H54 (cell line): ENCODE measurements at places on chromosomes 5 and 9.

DNA sequence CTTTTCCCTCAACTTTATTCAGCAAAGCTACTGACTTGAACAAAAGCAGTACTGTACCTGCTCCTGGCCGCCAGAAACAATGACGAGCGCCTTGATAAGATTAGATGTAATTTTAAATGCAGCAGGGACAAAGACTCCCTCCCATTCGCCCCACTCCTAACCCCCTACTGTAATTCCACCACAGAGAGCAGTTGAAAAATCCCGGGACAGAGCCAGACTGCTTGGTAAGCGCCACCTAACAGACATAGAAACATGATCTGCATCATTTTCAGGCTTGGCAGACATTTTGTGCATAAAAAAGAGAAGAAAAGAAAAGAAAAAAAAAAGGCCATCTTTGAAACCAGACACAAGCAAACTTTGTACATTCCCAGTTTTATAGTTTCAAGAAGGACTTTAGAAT, 81.9 kb downstream of the ISL1 start:
- DNase-seq, result no peak

GRCh38 chr5:147949711-147950573, 43.6 kb upstream of the C5orf46 start:
- DNase-seq, result peak; percentile 11

DNA sequence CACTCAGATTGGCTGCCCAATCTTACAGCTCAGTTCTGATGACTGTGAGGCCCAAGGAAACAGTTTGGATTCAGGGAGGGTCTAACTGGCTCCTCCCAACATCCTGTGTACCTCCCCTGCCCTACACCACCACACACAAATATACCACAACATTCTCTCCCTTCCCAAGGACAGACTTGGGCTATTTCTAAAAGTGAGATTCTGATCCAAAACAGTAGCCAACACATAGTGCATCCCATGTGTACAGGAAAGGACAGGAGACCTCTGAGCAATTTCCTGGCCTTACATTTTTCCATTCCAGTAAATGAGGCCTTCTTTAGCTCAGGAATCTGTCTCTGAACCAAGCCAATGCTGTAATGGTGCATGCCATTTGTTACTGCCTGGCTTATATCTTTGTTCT, 20.8 kb downstream of the ZNF366 start:
- DNase-seq, result no peak

DNA sequence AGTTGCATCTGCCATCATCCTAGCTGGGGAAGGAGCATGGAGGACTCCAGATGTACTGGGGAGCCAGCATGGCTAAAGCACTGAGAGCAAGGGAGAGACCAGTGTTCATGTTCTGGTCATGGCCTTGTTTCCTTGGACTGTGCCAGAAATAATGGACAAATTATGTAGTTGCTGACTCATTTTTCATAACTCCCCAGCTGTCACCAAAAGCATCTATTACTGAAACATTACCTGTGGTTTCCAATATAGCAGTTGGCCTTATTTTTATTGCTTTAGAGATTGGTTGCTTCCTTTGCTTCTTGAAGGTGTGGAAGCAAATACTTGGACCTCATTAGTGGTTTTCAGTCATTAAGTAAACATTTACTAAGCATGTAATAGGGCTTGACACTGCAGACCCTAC, 11.3 kb downstream of the RALGPS1 start:
- DNase-seq, result no peak

DNA sequence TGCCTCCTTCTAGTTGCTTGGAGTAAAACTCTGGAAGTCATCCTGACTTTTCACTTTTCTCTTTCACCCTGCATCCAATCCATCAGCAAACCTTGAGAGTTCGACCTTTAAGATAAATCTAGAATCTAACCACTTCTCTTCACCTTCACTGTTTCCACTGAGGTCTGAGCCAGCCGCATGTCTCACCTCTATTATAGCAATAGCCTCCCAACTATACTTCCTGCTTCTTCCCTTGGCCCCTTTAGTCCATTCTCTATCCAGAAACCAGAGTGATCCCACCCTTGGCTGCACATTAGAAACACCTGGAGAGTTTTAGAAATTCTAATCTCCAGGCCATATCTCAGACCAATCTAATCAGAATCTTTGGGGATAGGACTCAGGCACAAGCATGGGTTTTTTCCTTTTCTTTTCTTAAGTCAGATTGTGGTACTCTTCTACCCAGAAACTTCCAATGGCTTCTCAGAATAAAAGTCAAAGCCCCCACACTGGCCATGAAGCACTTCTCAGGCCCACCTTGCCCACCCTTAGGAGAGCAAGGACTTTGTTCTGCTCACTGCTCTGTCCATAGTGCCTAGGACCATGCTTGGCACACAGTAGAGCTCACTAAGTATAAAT, 33.1 kb downstream of the MFAP3 start:
- DNase-seq, result no peak

DNA sequence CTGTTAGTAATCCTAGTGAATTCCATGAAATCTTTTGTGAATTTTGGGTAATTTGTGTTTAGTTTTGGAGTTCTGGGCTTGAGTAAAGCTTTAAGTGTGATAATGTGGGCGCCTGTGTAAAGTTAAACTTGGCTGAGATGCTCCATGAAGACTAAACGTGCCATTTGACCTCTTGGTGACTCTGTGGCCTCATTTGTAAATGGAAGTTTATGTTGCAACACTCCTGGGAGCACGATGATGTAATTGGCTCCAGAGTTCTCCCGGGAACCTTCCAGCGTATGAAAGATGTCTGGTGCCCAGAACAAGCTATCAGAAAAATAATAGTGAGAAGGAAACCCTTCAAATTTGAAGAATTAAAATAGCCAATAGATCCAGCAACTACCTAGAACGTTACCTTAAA, 981.2 kb downstream of the TLE4 start:
- no peak for DNase-seq
